ENCODE measurements at places on chromosomes 16 and 17.

DNA sequence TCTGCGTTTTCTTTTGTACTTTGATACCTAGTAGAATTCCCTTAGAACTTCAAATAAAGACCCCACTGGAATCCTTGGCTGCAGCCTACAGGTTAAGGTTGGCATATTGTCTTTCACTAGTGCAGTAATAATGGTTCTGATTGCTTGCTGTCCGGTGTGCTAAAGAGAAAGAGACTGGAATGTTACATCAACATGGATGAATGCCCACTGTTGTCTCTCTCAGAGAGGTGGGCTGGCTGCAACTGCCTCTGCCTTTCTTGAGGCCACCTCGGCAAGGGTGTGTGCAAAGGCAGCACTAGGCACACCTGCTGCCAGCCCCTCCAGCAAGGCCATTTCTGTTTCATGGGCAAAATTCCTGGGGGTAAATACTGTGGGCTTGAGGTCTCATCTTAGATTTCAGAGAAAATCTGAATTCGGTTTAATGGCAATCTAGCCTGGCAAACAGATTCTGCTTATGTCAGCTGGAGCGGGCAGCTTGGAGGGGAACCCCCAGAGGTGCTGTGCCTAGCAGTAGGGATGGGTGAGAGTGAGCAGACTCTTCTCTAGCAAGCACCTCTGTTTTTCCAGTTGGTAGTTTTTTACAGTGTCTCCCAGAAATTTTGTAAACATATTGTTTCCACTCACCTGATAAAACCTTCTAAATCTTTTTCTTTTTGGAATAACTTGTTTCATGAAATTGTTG lies 54.0 kb downstream of the MRTFB start:
- no peak for DNase-seq

- DNase-seq = no peak
Measured at GRCh38 chr17:61323909-61324868, 75.5 kb upstream of the TBX2 start.

DNA sequence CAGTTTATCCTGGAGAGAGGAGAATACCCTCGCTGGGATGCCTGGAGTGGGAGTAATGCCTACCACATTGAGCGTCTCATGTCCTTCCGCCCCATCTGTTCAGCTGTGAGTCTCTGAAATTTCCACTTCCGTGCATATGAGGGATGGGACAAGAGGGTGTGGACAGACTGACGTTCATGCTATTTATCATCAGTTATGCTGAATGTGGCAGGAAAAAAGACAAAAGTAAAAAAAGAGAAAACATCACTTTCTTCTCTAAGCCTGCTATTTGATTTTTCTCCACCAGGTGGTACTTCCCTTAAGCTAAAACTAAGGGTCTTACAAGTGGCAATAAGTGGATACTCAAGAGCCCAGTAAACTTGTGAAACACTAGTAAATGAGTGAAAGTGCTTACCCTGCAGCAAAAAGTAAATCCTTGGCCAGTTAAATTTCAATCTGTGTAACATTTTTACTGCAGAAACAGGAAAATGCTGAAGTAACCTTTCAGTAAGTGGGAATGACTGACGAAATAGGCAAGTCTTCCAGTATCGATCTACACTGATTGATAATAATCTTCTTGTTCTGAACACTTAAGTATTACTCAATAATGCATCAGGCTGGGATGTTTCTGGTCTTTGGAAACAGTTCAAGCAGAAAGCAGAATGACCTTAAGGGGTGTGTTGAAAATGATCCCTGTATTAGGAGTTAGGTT lies 5.6 kb downstream of the CRYBA1 start:
- peak; percentile 31 for DNase-seq

GRCh38 chr16:85514598-85515318 lies 98.4 kb upstream of the GSE1 start:
- DNase-seq = peak; percentile 96

- no peak for DNase-seq
Measured at GRCh38 chr17:37789771-37790541, 45.1 kb upstream of the HNF1B start.

GRCh38 chr16:71637398-71637797 lies 11.4 kb downstream of the MARVELD3 start:
- DNase-seq = peak; percentile 24

DNA sequence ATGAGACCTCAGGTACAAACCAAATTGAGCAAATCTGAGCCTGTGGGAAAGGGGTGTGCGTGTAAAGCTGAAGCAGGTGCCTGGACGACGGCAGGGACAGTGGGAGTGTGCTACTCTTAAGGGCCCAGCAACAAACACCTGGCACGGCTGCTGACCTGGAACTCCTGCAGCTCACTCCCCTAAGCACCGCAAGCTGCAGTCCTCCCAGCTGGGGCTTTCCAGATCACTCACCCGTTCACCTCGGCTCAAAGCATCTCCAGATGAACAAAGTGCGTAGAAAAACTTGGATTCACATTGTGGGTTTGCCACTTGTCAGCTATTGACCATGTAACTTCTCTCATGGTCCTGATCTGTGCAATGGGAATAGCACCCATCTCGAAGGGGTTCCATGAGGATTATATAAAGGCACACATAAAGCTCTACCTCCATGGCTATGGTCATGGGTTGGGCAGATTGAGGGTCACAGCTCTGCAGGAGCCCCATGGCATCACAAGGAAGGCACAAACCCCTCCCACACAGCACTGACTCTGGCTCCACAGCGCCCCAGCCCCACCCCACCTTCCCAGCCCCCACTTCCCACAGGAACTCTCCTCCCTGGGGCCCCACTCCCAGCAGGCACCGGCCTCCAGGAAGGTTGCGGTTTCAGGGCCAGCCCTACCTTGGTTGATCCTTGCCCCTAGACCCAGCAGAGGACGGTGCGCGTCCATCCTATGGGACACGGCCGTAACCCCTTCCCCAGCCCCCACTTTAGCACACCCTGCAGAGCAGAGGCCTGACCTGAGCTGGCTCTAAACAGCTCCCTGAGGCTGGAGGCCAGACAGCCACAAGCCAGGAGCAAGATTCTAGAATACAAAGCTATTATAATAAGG lies 21.9 kb downstream of the ST3GAL2 start:
- DNase-seq = no peak

- no peak for DNase-seq
Measured at GRCh38 chr16:66695935-66696668, 441 bp downstream of the CMTM4 start.

GRCh38 chr17:82419540-82419939 lies 1.2 kb upstream of the OGFOD3 start:
- no peak for DNase-seq

GRCh38 chr17:72474719-72475477 lies 354.1 kb downstream of the SOX9 start:
- no peak for DNase-seq

- DNase-seq = no peak
Measured at GRCh38 chr16:15415511-15415985, 18.8 kb upstream of the BMERB1 start.

DNA sequence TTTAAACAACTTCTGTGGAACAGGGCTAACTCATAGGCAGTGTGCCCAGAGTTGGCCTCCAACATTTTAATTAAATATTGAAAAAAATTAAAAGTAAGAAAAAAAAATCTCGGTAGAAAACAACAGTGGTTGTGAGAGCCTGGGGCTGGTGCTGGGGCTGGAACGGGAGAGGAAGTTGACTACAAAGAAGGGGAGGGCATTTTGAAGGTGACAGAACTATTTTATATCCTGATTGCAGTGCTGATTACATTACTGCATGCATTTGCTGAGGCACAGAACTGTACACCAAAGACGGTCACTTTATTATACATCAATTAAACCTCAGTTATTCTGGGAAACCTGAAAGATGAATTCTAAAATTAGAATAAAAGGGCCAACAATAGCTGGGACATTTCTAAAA lies 142.5 kb downstream of the PARN start:
- peak; percentile 29 for DNase-seq

- DNase-seq = no peak
Measured at GRCh38 chr17:51722994-51723393, 435.5 kb downstream of the CA10 start.

DNA sequence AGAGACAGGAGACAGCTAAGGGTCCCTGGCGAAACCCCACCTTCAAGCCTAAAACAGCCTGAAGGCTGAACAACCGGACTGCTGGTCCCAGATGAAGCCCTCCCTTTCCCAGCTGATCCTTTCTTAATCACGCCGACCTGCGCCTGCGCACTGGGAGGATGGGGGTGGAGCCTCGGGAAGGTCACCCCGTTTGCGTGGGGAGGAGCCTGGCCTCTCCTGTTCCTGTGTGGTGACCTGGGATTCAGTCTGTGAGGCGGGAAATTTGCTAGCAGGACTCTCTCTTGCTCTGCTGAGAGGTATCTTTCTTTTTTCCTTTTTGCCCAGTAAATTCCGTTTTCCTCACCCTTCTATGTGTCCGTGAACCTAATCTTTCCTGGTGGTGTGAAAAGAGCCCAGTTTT lies 9.6 kb downstream of the FAM20A start:
- DNase-seq = no peak

GRCh38 chr17:31673076-31673475 lies 186.0 kb downstream of the COPRS start:
- DNase-seq = no peak

- DNase-seq = no peak
Measured at GRCh38 chr16:48504216-48504615, 105.8 kb downstream of the N4BP1 start.

- DNase-seq = no peak
Measured at GRCh38 chr17:76943781-76944213, 75.6 kb downstream of the MGAT5B start.

GRCh38 chr16:67246081-67246755 lies 1.1 kb downstream of the FHOD1 start:
- peak; percentile 81 for DNase-seq

GRCh38 chr16:46756772-46757171 lies 8.6 kb upstream of the MYLK3 start:
- DNase-seq = no peak

GRCh38 chr17:78279360-78279990 lies 48.0 kb downstream of the TMEM235 start:
- DNase-seq = no peak

DNA sequence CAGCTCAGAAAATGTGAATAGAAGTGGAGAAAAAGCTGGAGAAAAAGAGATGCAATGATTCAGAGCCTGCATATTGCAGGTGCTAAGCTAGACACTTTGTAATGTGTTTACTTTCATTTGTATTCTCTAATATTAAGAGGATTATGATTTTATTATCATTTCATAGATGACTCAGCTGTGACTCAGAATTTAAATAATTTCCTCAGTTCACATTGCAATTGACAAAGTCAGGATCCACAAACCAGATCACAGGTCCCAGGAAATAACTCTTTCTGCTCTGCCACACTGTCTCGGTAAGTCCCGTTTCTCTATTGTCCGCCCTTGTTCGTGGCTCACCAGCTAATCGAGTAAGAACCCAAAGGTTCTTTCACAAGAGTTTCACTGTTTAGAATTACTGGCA lies 235.4 kb upstream of the MON1B start:
- DNase-seq = no peak

- DNase-seq = no peak
Measured at GRCh38 chr17:79788989-79789942, 7.6 kb downstream of the CBX8 start.

GRCh38 chr16:87317750-87318644 lies 805 bp upstream of the C16orf95 start:
- DNase-seq = peak; percentile 78

GRCh38 chr16:67104845-67105244 lies 4.9 kb upstream of the PHAF1 start:
- no peak for DNase-seq

GRCh38 chr17:72280881-72281280 lies 160.1 kb downstream of the SOX9 start:
- DNase-seq = no peak

DNA sequence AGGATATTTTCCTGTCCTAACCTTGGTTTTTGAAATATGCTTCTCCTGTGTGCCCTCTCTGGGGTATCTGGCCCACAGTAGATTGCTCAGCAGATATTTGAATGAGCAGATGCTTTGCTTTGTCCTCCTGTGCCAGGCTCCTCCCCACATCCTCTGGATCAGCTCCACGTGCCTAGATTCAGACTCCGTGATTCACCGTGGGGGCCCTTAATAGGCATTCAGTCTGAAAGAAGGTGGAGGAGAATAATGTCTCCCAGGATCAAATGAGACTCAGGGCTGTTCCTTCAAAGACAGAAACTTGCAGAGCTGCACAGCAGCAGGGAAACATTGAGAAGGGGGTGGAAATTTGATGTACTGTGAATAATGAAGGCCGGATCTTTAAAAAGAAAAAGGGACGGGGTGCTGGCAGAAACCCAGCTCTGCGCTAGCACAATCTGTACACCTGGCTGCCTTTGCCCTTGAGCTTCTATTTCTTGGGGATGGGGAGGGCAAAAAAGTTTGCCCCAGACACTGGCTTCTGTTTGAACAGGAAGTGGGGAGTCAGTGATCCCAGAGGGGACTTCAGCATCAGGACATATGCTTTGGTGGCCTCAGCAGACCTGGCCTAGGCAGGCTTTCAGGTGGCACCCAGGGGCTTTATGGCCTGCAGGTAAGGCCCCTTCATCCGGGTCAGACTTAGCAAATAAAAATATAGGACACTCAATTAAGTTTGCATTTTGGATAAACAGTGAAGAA lies 15.9 kb upstream of the SLC12A3 start:
- DNase-seq = peak; percentile 82

DNA sequence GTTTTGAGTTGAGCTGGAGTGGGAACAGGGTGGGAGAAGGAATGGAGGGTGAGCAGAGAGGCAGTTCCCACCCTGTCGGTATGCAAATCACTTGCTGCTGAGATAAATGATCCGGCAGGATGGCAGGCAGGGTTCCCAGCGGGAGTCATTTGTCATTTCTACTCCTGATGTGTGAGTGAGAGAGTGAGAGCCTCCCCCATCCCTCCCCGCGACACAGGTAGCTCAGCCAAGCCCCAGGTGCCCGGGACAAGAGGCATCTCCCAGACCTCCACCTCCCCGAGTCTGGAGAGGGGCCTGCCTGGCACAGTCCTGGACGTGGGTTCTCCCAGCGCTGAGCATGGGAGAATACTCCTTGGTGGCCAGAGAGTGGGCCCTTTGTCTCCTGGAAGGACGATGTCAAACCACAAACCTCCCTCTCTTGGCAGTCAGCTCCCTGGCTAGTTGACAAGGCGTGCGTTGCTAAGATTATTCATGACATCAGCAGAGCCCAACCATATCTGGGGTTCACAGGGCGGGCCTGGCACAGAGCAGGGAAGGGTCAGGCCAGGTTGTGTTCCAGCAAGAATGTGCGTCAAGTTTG lies 33.7 kb upstream of the TNRC6C start:
- DNase-seq = no peak

- DNase-seq = no peak
Measured at GRCh38 chr16:23781176-23781575, 26.4 kb downstream of the CHP2 start.

- no peak for DNase-seq
Measured at GRCh38 chr17:4189280-4189679, 46.3 kb downstream of the CYB5D2 start.

DNA sequence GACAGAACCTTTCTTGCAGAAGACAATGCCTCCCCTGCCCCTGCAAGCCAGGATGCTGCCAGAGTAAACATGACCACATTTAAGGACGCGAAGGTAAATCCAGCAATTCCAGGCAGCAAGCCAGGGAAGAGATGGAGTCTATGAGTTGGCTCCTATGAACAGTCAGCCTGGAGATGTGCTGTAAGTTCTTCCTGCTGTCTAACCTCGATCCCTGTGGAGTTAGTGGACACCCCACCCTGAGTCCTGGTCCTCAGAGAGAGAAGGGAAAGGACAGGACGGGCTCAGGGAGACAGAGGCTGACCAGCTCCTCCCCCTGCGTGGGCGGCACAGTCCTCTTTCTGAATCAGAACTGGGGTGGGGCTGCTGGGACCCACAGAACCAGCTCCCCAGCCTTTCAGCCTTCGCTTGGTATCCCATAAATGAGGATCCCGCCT lies 24.9 kb downstream of the CDC42EP4 start:
- DNase-seq = peak; percentile 40
